ENCODE measurements at places on chromosomes 7 and 10. TPM values are rescaled to one million over a fixed set of nuclear protein-coding genes. Genes with fewer than 3 reads are reported as not detected.

The MSMB gene
- total RNA-seq, result not detected

The OPN4 gene
- total RNA-seq, result not detected

The ACSM6 gene
- not detected for total RNA-seq

The KIF11 gene
- total RNA-seq, result 5.2 TPM

The ZPBP gene
- not detected for total RNA-seq

The TAS2R3 gene
- total RNA-seq, result 1.2 TPM

The MYH16 gene
- total RNA-seq, result not detected

The CARD11 gene
- not detected for total RNA-seq

The NPY4R2 gene
- 0.16 TPM for total RNA-seq

The PPIF gene
- 46.8 TPM for total RNA-seq

The VGF gene
- 0.16 TPM for total RNA-seq

The MCM10 gene
- total RNA-seq, result 0.81 TPM

The VAX1 gene
- not detected for total RNA-seq

The NRCAM gene
- total RNA-seq, result 3.4 TPM

The IL6 gene
- 20.2 TPM for total RNA-seq

The POLR3A gene
- total RNA-seq, result 16.0 TPM

The SEMA3C gene
- total RNA-seq, result 272 TPM

The AEBP1 gene
- total RNA-seq, result 309 TPM

The POLR2J gene
- total RNA-seq, result 18.2 TPM

The CALHM3 gene
- not detected for total RNA-seq

The PLEKHS1 gene
- 0.24 TPM for total RNA-seq

The FAM241B gene
- not detected for total RNA-seq

The SPDYE16 gene
- not detected for total RNA-seq

Measured in hair follicle dermal papilla cell (primary cell).